ENCODE measurements at places on chromosomes 11 and 22. TPM values are rescaled to one million over a fixed set of nuclear protein-coding genes. Genes with fewer than 3 reads are reported as not detected.

GRCh38 chr11:75773595-75774353 is 5.2 kb downstream of the DGAT2 start:
- no peak for DNase-seq

- peak; percentile 81 for DNase-seq
These were observed 88.4 kb downstream of the PDE2A start for GRCh38 chr11:72585762-72586311.

GRCh38 chr22:18005201-18005926 is 19.0 kb downstream of the MICAL3 start:
- DNase-seq, result no peak

GRCh38 chr22:43446037-43446803 is 34.4 kb downstream of the MPPED1 start:
- no peak for DNase-seq

GRCh38 chr11:581342-581741 is 5.1 kb downstream of the PHRF1 start:
- DNase-seq, result no peak

DNA sequence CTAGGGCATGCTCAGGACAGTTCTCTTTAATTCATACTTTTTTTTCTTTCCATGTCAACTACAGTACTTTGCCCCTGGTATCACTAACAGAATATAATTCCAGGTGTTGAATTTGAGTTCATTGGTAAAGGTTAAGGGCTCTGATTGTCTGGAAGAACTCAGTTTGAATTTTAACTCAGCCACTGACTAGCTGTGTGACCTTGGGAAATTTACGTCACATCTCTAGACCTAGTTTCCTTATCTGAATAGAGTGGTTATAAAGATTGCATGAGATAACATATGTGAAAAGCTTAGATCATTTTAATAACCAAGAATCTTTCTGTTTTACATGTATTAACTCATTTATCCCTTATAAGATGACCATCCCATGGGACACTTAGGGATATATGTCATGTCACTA is 15.8 kb upstream of the ZC3H12C start:
- DNase-seq, result no peak

DNA sequence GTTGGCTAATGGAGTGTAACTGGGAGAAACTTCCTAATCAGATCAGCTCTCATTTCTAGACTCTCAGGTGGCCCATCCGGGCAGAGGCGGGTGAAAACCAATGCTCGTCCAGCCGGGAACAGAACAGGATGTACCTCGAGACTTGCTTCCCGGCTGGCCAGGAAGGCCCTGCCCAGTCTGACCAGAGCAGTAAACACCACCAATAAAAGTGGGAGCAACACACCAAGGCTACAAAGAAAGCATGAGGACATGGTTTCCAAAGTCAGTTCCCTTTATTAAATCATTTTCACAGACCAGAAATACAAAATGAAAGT is 940 bp upstream of the TNKS1BP1 start:
- no peak for DNase-seq

DNA sequence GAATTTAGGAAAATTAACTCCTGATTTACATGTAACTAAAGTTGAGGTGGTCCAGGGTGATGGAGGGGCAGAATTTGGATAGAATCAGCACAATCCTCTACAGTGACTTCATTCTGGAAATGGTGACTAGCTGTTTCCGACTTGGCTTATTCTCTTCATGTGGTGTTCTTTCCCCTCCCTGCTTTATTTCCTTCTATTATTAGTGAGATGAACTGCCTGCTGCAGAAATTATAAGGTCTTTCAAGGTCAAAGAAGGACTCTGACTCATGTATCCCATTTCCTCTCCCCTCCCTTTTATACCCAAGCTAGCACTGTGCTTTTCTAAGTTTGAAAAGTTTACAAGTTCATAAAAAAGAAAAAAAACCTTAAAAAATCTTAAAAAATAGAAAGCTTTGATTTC is 12.2 kb upstream of the MRPL17 start:
- no peak for DNase-seq

- DNase-seq, result no peak
These were observed 23.4 kb downstream of the LDHAL6A start for GRCh38 chr11:18479063-18479462.

DNA sequence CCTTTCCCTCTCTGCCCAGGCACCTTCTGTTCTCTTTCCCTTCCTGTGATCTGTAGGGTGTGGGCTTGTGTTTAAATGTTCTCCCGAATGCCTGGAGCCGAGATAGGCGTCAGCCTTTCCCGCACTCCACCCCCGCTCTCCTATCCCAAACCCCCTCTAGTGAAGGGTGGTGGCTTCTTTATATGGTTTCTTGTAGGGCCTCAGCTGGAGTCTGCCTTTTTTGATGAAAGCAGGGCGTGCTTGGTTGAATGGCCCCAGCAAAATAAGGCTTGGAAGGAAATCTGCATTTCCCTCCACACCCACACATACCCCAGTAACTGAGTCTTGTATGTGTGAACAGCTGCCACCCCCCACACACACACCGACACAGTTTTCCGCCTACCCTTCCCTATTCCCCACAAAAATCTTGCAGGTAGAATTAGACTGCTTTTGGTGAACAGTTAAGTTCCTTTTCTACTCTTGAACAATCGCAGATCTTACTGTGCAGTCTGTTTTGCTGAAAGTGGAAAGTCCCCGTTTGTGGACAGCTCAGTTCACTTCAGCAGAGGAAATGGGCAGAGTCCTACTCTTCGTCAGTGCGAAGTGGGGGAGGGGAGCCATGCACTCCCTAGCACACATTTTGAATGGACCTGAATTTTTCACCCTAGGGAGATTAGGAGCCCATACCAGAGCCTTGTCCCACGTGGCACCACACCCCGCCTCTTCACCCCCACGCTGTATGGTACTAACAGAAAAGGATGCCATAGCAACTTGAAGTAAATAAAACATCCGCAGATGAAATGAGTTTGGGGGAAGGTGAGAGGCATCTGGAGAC is 25.5 kb upstream of the GRK2 start:
- peak; percentile 79 for DNase-seq

DNA sequence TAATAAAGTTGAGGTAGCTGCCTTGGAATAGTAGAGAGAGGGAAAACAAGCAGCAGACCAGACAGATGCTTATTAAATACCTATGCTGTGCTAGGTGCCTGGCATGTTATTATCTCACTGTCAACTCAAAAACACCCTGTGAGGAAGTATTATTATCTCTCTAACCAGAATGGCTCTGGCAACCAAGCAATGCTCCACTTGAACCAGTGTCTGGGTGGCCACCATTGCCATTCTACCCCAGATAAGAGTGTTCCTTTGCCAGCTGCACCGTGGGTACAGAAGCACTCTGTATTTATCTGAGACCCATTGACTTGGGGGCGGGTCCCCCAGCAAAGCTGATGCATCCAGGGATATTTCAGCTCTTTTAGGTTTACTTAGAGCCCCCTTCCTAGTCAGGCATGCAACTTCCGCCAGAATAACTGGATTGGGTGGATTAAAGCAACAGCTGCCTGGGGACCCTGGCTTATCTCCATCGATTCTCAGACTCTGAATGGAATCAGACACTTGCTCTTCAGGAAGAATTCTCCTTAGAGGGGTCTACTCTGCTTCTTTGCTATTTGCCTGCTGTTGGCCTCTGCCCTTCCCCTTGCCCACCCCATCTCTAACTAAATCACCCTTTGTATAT is 49.1 kb downstream of the RCN1 start:
- no peak for DNase-seq

DNA sequence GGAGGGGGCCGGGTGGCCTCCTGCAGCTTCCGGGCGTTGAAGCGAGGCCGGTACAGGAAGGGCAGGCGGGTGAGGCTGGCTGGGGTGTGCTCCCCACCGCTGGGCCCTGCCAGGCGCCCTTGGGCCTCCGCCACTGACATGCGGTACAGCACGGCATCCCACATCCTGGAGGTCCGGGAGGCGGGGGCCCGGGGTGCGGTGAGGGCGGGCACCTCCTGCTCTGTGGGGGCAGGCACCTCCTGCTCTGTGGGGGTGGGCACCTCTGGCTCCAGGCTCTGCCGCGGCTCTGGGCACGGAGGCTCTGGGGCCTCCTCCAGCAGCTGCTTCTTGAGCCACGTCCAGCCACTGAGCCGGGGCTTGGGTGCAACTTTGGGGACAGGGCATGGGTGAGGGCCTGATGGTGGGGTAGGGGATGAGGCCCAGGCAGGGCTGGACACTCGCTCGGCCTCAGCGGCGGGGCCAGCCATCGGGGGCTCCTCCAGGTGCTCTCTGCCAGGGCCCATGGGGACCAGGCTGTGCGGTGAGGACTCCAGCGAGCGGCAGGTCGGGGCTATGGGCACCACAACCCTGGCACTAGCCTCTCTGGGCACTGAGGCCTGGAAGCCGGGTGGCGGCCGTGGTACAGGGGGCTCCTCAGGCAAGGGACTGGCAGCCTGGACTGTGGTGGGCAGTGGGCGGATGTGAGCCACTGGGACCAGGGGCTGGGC is 2.3 kb downstream of the PRR33 start:
- DNase-seq, result no peak

- no peak for DNase-seq
These were observed 400.4 kb downstream of the NTM start for GRCh38 chr11:131770801-131771200.

DNA sequence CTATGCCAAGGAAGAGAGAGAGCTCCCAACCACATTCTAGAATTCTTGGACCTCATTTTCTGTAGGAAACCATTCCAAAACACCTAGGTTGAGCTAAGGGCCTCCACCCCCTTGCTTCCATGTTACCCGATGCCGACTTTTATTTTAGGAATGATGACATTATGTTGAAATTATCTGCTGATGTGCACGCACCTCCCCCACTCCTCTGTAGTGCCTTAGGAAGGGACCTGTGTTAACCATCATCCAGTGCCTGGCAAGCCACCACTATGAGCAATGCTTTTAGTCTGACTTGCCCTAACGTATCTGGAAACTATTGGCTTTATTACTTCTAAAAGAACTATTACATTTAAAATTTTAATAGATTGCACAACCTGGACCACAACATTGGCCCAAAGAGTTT is 42.1 kb downstream of the NCAPD3 start:
- no peak for DNase-seq

- no peak for DNase-seq
These were observed 10.6 kb downstream of the TENM4 start for GRCh38 chr11:79430280-79430679.

GRCh38 chr11:63843041-63843440 is 4.1 kb downstream of the MARK2 start:
- no peak for DNase-seq

DNA sequence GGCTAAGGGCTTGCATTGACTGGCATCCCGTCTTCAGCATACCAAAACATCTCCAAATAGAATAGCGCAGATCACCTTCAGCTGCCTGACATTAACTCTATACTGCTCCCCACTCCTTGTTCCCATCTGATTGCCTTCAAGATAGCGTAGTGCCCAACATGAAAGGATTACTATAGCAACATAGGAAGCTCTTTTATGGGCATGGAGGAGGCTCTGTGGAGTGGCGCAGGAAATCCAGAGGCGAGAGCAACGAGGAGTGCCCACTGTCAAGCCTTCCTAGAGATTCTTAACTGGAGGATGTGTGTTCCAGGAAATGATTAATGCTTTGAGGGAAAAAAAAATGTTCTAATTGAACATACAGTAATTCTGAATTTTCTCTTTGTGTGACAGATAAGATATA is 213.3 kb downstream of the CADM1 start:
- no peak for DNase-seq

DNA sequence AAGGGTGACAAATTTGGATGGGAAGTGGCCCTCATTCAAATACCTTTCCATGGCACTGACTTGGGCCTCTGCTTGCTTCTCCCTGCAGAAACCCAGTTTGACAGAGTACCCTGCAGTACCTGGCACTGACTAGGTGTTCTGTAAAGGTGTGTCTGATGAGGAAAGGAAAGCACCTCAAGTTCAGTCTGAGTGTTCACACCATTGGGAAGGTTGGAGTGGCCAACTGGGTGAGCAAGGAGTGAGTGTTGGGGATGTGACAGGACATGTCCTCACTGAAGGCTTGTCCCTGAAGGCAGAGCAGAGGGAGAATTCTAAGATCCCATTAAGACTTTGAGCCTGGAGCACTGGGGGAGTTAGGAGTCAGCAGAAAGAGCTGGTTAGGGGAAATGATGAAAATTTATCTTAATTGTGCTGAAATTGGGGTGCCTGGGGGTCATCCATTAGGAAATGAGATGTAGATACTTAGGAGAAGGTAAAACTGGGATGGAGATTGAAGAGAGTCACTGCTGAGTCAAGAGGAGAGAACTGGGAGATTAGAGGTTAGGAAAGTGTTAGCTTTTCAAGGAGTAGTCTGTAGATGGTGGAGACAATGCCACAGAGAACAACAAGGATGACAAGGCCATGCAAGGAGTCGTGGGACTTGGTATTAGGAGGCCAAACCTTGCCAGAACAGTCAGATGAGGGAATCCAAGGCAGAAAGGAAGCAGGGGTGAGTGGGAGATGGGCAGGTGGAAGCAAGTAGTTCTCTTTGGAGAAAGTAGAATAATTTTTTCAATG is 6.1 kb downstream of the SREBF2 start:
- DNase-seq, result no peak

GRCh38 chr11:77449060-77449521 is 24.8 kb downstream of the PAK1 start:
- DNase-seq, result no peak

- no peak for DNase-seq
These were observed 6.6 kb downstream of the LIMK2 start for GRCh38 chr22:31218565-31219262.

DNA sequence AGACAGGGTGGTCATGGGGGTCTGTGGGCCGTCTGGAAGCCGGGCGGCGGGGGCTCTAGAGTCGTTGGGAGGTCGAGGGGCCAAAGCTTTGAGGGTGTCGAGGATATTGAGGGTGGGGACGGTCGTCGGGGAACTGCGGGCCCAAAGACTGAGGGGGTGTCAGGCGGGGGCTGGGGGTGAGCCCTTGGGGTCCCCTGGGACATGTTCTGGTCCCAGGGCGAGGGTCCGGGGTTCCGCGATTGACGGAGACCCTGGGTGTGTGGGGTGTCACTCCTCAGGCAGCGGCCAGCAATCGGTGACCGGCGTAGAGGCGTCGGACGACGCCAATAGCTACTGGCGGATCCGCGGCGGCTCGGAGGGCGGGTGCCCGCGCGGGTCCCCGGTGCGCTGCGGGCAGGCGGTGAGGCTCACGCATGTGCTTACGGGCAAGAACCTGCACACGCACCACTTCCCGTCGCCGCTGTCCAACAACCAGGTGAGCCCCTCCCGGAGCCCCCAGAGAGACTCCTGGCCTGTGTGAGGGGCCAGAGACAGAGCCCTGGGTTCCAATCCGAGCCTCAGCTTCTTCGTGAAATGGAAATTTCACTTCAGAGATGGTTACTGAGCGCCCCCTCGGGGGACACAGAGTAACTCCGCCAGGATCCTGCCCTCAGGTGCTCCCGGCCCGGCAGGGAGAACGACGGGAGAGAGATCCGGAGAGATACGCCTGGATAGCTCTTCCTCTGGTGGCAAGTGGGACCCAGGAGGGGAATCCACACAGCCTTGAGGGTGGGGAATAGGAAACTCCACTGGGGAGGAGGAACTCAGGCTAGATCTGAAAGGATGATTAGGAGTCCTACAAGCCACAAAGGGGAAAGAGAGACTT is 714 bp downstream of the SDF2L1 start:
- DNase-seq, result peak; percentile 81

The MIAT gene
- total RNA-seq, result 0.64 TPM

The CLDN5 gene
- total RNA-seq, result not detected

The OR4S2 gene
- not detected for total RNA-seq

The SLC25A18 gene
- 0.28 TPM for total RNA-seq

The TMPRSS6 gene
- not detected for total RNA-seq
